Motor neuron (in vitro differentiated cells): ENCODE measurements at places on chromosomes 3 and 15.

DNA sequence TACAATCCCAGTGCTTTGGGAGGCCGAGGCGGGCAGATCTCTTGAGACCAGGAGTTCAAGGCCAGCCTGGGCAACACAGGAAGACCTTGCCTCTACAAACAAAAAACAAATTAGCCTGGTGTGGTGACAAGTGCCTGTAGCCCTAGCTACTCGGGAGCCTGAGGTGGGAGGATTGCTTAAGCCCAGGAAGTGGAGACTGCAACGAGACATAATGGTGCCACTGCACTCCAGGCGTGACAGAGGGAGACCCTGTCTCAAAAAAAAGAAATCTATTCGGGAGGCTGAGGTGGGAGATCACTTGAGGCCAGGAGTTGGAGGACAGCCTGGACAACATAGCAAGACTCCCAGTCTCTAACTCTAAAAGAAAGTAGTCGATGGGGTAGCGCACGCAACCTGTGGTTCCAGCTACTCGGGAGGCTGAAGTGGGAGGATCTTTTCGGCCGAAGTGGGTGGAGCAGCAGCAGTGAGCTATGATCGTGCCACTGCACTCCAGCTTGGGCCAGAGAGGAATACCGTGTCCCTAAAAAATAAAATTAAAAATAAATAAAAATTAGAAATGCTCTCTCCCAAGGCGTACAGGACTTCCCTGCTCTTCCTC, 775 bp downstream of the C3orf33 start:
- no peak for ATAC-seq

DNA sequence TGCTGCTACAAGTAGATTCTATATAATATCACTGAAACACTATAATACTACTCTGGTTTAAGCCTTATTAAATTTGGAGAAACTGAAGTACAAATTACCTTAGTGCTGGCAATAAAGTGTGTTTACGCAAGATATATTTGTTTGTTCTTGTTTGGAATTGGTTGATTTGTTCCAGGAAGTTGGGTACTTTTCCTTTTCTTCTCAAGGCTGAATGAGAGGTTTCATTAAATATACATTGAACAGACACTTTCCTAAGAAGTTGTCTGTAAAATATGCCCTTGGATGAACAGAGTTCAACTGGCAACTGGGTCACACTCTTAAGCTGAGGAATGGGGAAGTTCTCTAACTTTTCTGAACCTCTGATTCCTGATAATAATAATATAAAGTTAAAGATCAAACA, 542.1 kb upstream of the NAALADL2 start:
- no peak for ATAC-seq

DNA sequence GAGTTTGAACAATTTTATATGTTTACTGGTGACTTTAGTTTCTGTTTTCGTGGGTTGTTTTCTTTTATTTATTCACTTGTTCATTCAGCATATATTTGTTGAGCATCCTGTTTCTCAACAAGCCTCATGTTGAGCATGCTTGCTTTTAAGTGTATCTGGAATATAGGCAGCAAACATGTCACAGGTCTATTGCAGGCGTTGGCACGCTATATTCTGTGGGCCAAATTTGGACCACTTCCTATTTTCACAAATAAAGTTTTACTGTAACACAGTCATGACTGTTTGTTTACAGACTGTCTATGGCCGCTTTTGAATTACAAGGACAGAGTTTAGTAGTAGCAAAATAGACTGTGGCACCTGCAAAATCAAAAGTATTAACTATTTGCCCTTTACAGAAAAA, 89.6 kb downstream of the THRB start:
- ATAC-seq, result no peak

DNA sequence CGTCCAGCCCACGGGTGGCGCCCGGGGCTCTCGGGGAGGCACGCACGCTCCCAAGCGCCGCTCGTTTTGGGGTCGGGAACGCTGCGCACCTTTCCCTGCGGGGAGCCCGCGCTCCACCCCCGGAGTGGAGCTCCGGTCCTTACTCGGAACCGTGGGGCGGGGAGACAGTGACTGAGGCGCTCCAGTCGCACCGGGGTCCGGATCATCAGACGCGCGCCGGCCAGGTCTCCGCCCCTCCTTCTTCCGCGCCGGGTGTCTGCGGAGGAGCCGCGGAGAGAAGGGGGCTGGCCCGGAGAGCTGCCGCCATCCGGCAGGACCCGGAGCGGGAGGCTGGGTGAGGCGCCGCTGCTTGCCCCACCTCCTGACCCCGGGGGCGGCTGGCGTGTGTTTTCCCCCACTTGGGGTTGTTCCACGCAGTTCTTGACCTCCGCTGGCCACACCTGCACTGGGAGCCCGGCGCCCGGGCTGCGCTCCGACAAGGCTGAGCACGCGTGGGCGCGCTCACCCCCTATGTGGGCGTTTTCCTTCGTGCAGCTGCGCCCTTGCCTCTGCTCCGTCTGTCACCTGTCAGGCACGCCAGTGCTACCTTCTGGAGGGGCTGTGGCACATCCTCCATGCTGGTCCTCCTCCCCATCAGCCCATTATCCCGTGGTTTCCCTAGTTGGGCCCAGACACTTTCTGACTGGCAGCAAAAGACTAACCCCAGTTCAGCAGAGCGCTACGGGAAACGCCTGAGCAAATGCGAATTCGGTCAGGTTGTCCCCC, at the start of gene MCF2L2:
Gene MCF2L2, minus strand, starts transcription at position 173 of the 765 bp plus-strand sequence. CDS start 642 bp downstream, outside the sequence.
- peak; percentile 84 for ATAC-seq

DNA sequence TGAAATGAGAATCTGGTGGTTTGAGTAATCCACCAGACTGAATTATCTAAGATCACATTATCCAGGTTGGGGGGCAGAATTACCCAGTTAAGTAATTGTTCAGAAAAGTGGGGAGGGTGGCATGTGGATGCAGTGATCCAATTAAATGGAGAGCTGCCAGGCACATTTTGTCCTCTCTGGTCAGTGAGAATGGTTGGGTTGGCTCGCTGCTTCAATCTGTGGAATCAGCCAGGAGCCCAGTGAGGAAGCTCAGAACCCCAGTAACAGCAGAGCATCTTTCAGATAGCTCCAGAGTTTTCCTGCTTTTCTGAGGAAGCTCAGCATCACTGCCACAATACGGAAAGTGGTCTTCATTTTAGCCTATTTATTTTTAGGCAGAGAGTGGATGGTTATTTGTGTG, 6.4 kb upstream of the EXOG start:
- ATAC-seq, result no peak

DNA sequence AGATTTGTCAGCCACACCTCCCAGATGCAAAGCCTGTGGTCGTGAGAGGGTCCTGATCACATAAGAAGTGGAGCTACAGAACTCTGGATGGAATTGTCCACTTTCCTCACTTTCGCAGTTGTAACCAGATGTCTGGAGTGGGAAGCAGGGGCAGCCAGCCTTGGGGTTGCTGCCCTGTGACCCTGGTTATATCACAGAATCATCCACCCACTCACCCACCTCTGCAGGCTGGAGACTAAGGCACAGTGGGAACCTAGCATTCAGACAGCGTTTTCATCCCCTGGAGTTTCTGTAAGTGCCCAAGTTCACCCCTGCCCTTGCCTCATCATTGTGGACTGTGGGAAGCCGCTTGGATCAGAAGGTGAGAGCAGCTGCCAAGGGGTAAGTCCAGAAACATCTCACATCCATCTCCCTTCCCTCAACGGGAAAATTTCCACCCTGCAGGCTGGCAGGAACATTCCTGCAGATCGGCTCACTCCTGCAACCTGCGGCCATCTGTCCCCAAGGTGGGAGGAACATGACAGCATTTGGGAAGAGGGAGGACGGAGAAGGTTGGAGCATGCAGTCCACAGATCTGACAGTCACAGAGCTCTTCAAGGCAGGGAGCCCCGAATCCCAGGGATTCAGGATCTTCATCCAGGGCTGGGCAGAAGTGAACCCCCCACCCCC, 2.9 kb upstream of the IQSEC1 start:
- ATAC-seq, result no peak

GRCh38 chr3:3699816-3700633, 99.2 kb upstream of the LRRN1 start:
- ATAC-seq, result no peak

- peak; percentile 61 for ATAC-seq
These were observed 40.0 kb downstream of the MUC4 start for GRCh38 chr3:195771646-195772300.

DNA sequence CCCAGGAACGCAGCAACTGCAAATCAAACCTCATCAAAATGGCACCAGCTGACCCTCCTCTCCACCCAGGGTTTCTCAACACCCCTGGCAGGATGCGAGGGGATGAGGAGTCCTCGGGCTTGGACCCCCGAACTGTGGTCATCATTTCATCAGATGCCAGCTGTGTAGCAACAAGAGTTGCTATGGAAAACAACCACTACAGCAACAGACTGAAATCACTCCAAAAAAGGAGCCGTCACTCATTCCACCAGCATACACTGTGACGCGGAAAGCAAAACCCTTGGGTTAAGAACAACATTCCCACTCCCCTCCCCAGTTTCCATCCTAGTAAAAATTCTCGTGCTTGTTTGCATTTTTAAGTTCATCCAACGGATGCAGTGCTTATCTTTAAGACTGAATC, 40.1 kb downstream of the VGLL4 start:
- no peak for ATAC-seq

DNA sequence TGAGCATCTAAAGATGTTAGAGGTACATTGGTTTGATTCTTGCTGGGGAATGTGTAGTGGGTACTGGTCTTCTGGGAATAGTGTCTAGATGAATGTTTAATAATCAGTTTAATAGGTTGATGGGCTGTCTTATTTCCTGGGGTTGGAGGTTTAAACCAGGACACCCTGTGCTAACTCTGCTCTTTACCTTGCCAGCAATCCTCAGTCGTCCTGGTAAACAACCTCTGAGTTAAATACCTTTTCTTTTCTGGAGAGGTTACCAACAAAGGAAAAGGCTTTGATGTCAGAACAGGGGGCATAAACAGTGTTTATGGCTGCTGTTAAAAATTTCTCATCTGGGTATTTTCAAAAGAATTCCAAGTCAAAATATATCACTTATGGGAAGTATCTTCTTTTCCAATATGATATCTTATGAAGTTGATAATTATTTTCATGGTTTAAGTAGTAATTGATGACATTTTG, 23.5 kb downstream of the MITF start:
- ATAC-seq, result no peak

DNA sequence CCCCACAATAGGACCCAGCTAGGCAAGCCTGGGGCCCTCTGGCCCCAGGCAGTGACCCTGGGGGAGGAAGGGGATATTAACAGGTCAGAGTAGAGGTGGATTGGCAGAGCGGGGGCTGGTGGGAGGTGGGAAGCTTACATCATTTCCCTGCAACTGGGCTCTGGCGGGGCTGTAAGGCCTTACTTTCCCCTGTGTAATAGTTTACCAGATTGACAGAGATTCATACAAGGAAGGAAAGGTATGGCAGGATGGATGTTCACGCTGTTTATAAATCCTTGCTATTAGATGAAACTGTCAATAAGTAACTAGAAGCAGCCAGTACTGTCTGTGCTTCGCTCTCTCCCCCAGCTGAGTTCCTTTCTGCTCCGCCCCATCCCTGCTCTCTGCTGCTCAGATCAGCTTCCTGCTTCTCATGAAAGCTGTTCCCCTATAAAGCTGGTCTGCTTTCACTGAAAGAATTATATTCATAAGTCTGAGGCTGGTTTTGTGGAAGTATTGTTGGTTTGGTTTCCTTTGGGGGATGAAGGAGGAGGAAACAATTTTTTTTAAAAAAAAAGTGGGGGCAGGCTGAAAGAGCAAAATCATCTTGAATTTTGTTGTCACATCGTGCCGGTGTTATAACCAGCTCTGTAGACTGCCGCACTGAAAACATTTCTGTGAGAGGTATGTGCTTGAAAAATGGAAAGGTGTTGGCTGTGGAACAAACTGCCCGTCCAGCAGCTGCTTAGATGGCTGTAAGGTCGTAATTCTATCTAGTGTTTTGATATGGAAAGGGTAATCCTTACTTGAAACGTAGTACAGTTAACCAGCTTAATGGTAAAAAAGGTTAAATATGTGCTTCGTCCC, 76.4 kb downstream of the BBX start:
- peak; percentile 96 for ATAC-seq

- ATAC-seq, result no peak
These were observed 636.6 kb upstream of the NR2F2 start for GRCh38 chr15:95693917-95694316.

DNA sequence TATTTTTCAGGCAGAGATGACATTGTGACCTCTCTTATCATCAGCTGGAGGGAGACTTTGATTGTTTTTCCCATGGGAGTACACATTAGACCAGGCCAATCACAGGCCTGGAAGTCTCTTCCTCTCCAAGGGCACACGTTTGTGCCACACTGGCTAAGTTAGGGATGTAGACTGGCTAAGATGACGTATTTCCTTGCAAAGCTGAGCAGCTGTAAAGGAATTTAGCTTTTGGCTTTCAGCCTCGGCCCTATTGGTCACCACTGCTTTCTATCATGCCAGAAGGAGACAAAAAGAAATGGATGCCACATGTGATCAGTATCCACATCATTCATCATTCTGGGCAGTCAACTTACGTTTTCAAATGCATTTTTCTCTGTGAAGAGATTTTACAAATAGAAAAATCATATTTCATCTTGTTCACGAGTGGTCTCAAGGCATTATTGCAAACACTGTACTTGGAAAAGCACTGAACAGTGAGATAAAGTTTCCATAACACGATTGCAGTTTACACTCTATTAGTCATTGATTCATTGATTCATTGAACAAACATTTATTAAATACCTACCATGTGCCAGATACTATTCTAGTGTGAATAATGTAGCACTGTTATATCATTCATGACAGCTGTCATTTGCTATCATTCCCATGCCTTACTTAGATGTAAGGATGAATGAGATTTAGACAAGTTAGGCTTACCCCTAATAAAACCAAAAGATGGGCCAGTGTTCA, 27.0 kb upstream of the RNF7 start:
- ATAC-seq, result no peak

GRCh38 chr3:13461169-13462124, 18.7 kb upstream of the HDAC11 start:
- ATAC-seq, result peak; percentile 94
